ENCODE measurements at places on chromosomes 3 and 15. TPM values are rescaled to one million over a fixed set of nuclear protein-coding genes. Genes with fewer than 3 reads are reported as not detected.

PTPRG gene
- 84.6 TPM for polyA plus RNA-seq

ERICH6 gene
- 1.0 TPM for polyA plus RNA-seq

PTX3 gene
- polyA plus RNA-seq: 3.3 TPM

SERINC4 gene
- 0.25 TPM for polyA plus RNA-seq

GPR149 gene
- polyA plus RNA-seq: not detected

SCAMP5 gene
- 30.2 TPM for polyA plus RNA-seq

THBS1 gene
- 177 TPM for polyA plus RNA-seq

NR1I2 gene
- polyA plus RNA-seq: 1.4 TPM

CNTN3 gene
- 5.4 TPM for polyA plus RNA-seq

FBXW12 gene
- polyA plus RNA-seq: 0.34 TPM

MYO5A gene
- polyA plus RNA-seq: 7.3 TPM

EIF3J gene
- polyA plus RNA-seq: 92.0 TPM

SNX33 gene
- polyA plus RNA-seq: 22.4 TPM

JAGN1 gene
- polyA plus RNA-seq: 46.7 TPM

IGDCC3 gene
- 9.6 TPM for polyA plus RNA-seq

SOX14 gene
- polyA plus RNA-seq: not detected

SKOR1 gene
- 0.41 TPM for polyA plus RNA-seq

KBTBD13 gene
- not detected for polyA plus RNA-seq

FBXO45 gene
- 12.8 TPM for polyA plus RNA-seq

THPO gene
- 2.5 TPM for polyA plus RNA-seq

AMIGO3 gene
- 2.7 TPM for polyA plus RNA-seq

ZNF619 gene
- 5.9 TPM for polyA plus RNA-seq

GOLGA6A gene
- polyA plus RNA-seq: not detected

HGD gene
- 90.1 TPM for polyA plus RNA-seq

Measured in renal pelvis (tissue), 12 donors.